ENCODE measurements at places on chromosomes 3 and 15.
A peak's percentile ranks its signal among the peaks of the same experiment; 100 is the strongest.

DNA sequence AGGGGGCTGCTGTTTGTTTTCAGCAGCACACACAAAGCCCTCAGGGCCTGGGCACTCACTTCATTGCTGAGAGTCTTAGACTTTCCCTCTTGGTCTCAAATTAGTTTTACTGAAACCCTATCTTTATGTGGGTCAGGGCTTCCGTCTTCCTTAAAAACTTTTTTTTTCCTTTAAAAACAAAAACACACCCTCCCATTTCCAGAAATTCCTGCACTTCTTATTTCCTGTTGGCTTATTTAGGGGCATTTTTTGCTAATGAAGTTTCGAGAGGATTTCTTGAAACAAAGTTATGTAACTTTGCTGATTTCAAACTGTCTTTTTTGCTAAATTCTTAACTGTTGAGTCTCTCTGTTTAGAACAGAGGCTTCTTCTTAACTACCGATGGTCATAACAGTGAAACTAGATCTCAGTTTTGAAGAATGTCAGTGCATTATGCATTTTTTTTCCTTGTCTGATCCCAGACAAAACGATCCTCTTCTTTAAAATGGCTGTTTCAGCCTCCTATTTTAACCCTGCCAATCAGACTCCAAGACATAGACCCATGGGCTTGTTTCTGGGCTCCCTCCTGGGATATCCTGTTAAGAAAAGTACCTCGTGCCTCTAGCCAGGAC, 23.3 kb downstream of the ANAPC13 start:
- no peak for DNase-seq

GRCh38 chr3:49661281-49661680, 12.9 kb upstream of the APEH start:
- no peak for DNase-seq

DNA sequence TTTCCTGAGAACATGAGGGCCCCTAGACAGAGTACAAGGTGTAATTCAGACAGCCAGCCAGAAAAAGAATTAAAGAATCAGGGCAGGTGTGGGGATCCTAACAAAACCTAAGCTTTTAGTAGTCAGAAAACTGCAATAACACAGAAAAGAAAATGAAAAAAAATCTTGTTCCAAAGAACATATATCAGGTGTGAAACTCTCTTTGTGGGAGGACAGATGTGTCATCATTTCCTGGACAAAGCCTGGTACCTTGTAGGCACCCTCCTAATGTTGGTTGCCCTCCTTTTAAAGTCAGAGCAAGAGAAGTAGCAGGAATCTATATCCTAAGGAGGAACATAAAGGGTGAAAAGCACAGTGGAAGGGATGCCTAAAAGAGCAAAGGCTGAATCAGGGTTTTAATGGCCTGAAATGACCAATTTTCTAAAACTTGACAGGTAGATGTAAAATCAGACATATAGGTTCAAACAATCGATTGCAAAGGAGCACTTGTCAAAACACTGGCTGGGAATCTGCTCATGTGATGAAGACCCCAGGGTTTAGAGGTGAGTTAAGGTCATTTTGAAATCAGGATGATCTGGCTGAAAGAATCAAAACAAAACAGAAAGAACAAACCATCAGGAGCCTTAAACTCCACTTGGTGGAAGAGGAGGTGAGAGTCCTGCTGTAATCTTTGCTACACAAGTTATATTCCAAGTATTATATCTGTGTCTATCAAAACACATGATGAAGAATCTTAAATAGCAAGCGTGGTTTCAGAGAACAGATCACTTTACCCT, 54.9 kb downstream of the TGFBR2 start:
- DNase-seq, result no peak

GRCh38 chr3:39428745-39429201, 22.3 kb downstream of the RPSA start:
- no peak for DNase-seq

DNA sequence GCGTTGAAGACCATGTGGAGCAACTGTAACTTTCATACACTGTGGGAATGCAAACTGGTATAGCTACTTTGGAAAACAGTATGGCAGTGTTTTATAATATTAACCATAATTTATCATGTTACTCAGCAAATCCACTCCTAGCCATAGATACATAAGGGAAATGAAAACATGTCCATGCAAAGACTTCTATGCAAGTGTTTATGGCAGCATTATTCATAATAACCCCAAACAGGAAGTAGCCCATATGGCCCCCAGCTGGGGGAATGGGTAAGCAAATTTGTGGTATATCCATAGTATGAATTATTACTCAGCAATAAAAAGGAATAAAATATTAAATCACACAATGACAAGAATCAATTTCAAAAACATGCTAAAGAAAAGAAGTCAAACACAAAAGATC, 23.0 kb upstream of the GATA2 start:
- no peak for DNase-seq

DNA sequence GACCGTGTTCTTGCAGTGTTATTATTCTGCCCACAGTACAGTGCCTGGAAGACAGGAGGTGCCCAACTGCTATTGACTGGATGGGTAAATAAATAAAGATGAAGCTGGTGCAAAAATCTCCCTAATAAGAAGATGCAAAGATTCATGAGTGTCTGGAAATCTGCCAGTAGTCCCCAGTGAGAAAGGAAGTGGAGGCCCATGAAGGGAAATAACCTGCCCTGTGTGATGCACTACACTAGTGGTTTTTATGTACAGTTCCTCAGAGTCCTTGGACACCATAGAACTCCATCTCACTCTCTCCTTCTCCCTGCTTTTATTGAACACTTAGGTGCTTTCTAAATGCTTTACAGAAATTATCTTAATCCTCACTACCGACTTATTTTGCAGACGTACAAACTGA, 8.3 kb upstream of the SUCLG2 start:
- DNase-seq, result no peak

- DNase-seq, result peak; percentile 6
Observed at GRCh38 chr15:64979252-64979710, 10.4 kb downstream of the SPG21 start.

DNA sequence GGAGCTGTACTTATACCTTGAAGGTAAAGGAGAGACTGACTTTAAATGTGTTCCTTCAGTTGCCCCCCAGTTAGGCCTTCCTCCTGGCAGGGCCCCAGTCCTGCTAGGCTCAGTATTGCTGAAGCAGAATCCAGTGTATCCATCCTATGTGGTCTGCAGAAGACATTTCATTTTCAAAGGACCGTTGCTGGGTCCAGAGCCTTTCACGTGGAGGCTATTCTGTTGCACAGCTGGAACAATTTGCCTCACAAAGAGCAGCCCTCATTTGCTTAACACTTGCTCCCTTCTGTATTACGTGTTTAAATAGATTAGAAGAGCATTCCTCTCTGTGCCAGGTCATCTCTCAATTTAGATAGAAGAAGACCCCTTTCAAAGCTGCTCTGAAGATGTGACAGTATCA, 78.9 kb upstream of the CFAP20DC start:
- no peak for DNase-seq

DNA sequence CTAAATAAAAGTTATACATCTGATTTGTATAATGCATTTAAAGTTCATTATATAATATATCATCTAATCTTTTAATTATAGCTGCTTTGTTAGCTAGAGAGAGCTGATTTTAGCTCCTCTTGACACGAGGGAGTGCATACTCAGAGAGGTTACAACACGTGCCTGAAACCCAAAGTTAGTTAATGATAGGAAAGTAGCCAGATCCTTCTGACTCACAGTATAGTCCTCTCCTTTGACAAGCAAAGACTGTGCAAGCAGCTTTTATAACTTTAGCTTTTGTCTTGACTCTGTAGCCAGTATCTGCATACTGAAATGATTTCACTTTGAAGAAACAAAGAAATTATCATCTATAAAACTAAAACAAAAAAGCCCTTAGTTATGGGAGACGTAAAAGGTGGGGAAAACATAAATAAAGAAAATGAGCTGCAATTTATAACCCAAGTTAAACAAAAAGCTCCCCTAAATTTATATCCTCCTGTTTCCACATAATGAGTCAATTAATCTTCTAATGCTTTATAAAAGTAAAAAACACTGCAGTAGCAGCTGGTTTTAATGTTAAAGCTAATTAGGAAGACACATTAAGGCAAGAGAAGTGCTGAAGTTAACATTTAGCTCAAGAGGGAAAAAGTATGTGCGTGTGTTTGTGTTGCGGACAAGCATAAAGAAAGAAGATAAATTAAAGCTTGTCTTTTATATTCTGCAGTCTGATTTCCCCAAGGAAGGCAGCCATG, 13.1 kb downstream of the GABRR3 start:
- no peak for DNase-seq

DNA sequence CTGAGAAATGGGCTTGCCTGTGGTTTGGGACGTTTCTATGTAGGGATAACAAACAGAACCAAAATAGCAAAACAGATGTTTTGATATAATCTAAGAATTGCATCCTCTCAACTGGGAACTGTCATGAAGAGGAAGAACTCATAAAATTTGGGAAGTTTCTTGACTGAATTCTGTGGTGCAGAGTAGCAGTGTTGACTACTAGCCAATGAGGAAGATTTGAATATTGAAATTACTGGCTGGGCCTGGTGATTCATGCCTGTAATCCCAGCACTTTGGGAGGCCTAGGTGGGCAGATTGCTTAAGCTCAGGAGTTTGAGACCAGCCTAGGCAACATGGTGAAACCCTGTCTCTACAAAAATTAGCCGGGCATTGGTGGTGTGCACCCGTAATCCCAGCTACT, 42.2 kb downstream of the ZNF609 start:
- DNase-seq, result no peak

GRCh38 chr3:16768956-16769355, 115.8 kb upstream of the PLCL2 start:
- no peak for DNase-seq

DNA sequence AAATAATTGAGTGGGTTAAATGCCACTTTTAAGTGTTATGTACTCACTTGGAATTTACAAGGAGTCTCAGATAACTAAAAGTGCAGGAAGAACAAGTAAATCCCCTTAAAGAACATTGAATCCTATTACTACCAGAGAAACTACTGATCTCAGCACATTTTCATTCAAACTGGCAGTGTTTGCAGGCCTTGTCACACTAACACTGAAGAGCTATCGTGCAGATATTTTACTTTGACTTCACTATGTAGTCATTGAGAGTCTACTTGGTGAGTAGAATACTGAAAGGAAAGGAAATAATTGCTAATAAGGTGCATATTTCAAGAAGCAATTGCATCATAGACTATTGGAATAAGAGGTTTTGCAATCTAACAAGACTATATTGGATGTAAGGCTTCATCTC, 721.4 kb upstream of the CBLB start:
- DNase-seq, result no peak

DNA sequence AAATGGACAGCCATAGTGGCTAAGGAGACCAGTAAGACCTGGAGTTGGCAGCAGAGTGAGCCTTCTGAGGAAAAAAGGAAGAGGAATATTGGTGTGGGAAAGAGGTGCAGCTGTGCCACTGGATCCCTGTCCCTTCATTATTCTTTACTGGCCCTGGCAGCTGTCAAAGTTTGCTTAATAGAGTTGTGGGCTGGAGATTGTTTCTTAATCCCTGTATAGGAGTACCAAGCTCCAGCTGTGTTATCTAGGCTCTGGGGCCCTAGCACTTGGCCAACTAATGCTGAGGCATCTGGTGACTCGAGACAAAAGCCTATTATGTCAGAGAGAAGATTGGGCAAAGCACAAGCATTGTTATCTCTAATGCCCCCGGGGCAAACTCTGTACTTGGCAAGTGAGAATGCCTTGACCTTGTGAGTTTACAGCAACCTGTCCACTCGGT, 61.4 kb downstream of the ZNF609 start:
- DNase-seq, result peak; percentile 53

- DNase-seq, result no peak
Observed at GRCh38 chr3:32176989-32177701, 61.3 kb upstream of the CMTM8 start.

GRCh38 chr15:93467337-93467736, 378.3 kb upstream of the RGMA start:
- no peak for DNase-seq

DNA sequence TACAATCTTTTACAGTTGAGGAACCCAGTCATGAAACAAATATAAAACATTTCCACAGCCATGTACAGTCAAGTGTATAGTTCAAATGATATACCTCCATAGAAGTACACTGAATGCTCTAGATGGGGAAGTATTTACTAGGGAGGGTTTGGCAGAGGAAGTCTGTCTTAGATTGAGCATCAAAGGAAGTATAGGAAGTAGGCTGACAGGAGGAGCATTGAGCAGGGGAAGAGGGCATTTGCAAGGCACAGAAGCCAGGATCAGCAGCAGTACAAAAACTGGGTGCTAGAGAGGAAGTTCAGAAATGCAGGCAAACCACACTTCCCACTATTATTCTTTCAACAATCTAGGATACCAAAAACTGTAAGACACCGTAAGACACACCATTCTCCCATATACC, 122.6 kb downstream of the ANO10 start:
- no peak for DNase-seq

DNA sequence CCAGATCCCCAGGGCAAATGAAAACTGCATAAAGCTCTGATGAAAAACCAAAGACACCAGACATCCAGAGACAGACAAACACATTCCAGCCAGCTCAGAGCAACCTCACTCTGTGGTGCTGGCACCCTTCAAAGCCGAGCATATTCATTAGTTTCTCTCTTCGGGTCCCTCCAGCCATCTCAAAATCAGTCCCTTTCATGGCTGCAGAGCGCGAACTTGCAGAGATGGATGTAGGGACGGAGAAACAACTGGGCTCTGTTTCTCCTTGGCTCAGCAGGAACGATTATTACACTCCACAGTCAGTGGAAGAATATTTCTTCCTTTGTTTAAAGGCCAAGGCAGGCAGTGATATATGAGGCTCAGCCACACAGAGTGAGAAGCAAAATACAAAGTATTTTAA, 50.4 kb upstream of the SYN2 start:
- DNase-seq, result no peak

DNA sequence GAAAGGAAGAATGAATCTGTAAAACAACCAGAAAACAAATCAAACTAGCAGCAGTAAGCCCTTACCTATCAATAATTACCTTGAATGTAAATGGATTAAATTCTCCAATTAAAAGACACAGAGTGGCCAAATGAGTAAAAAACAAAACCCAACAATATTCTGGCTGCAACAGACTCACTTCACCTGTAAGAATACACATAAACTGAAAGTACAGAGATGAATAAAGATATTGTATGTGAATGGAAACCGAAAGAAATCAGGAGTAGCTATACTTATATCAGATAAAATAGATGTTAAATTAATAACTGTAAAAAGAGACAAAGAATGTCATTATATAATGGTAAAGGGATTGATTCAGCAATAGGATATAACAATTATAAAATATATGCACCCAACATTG, 514.5 kb upstream of the DPPA4 start:
- no peak for DNase-seq

GRCh38 chr3:1292571-1293071, 199.8 kb downstream of the CNTN6 start:
- DNase-seq, result no peak

- no peak for DNase-seq
Observed at GRCh38 chr3:197854596-197855343, 63.7 kb downstream of the LRCH3 start.

- DNase-seq, result no peak
Observed at GRCh38 chr3:152460936-152461335, 192.2 kb downstream of the MBNL1 start.
